Muscle of leg (tissue), 16 donors: ENCODE measurements at places on chromosomes 2 and 18. TPM values are rescaled to one million over a fixed set of nuclear protein-coding genes. Genes with fewer than 3 reads are reported as not detected.

GRCh38 chr2:128487650-128488387 is 169.2 kb upstream of the HS6ST1 start:
- no peak for DNase-seq

GRCh38 chr2:18593496-18593895 is 4.1 kb upstream of the NT5C1B start:
- DNase-seq, result no peak

DNA sequence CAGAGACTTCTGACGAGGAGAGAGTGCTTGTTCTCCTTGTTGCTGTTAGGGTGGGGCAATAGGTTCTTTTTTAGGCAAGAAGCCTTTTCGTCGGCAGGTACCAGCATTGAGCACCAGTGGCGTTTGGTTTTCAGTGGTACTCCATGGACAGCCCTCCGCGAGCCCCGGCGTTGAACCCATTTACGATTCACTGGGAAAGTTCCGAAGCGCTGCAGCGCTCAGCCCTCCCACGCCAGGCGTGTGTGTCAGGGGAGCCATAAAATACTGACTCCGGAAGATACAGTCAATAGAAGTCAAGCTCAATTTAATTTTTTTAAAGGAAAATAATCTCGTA is 494 bp upstream of the ROCK1 start:
- DNase-seq, result peak; percentile 91

FBXO36 gene
- 2.5 TPM for polyA plus RNA-seq

OSBPL6 gene
- polyA plus RNA-seq, result 5.6 TPM

DNA sequence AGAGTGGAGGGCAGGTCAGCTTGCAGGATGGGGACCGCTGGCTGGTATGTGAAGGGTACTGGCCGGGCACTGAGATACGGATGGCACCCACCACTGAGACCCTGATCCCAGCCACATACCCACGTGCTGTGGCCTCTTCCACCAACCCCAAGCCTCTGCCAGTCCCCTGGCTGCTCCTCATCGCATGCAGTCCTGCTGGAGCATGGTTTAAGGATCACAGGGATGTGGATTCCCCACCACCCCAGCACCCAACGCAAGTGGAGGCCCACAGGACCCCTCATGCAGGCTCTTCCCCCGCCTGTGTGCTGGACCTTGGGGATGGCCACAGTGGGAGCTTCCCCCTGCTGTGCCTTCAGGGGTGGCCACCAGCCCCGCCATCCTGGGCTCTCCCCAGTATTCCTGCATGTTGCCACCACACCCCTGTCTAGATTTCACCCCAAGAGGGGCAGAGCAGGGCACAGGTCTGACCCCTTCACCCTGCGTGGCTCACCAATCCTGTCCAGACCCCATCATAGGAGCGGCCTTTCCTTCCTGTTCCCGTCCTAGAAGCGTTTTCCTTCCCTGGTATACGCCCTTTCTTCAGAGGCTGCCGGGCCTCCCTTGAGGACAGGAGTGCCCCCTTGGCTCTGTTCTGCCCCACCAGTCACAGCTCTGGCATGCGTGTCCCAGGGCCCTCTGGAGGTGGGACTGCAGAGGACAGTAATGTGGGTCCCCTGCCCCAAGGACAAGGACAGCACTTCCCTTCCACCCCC is 18.3 kb downstream of the MLPH start:
- DNase-seq, result no peak

GRCh38 chr18:62999392-62999791 is 284.1 kb downstream of the PHLPP1 start:
- peak; percentile 89 for DNase-seq
